ENCODE measurements at places on chromosomes 1 and 21. TPM values are rescaled to one million over a fixed set of nuclear protein-coding genes. Genes with fewer than 3 reads are reported as not detected.

Gene C8A
- not detected for total RNA-seq

Gene CD5L
- not detected for total RNA-seq

Gene PCSK9
- not detected for total RNA-seq

Gene SLC25A44
- 73.5 TPM for total RNA-seq

Gene THEM5
- total RNA-seq, result not detected

Gene UBE4B
- total RNA-seq, result 21.3 TPM

Gene HP1BP3
- total RNA-seq, result 226 TPM

Gene RHCE
- 0.33 TPM for total RNA-seq

- no peak overlapping the region for H3K4me3 ChIP-seq
- H3K4me1 ChIP-seq, result peaks cover 3% of the 10 kb centered on the region
- DNase-seq, result peak; percentile 9
- H3K27ac ChIP-seq, result no peak overlapping the region
These were observed 10.7 kb downstream of the ATP1A4 start for GRCh38 chr1:160161965-160162705.

GRCh38 chr1:75310067-75310466, 175.9 kb downstream of the LHX8 start:
- H3K4me3 ChIP-seq, result no peak overlapping the region
- H3K27me3 ChIP-seq, result no peaks in the 10 kb centered on the region
- H3K36me3 ChIP-seq, result no peaks in the 10 kb centered on the region
- peak; percentile 5 for DNase-seq
- H3K27ac ChIP-seq, result no peak overlapping the region
- H3K4me1 ChIP-seq, result no peaks in the 10 kb centered on the region

DNA sequence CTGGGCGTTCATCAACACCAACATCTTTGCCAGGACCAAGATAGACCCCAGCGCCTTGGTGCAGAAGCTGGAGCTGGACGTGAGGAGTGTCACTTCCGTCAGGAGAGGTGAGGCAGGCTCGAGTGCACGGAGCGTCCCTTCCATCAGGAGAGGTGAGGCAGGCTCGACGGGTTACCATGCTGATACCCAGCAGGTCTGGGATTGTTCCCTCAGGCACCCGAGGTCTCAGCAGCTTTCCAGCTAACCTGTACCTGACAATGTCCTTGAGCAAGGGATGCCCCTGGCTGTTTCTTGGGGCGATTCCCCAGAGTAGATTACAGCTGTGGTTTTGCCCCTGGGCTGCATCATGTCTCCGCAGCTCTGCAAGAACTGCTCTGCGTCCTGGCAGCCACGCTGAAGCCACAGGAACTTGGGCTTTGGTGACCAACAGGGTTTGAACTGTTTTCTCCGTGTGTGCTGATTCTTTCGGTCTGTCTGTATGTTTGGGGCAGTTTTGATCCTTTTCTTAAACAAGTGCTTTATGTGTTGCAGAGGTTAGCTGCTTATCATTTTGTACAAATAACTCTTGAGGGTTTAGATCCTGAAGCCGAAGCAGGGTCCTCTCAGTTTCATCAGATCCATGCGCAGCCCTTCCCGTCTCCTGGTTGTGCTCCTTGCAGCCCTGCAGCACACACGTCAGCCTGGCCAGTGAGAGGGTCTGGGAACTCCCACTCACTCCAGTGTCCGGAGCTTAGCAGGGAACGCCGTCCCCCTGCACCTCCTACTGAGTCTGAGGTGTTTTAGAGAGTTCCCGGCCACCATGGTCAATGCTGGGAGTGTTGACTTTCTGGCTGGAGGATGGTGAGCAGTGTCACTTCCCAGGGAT, 4.1 kb downstream of the SLX9 start:
- H3K4me1 ChIP-seq, result peaks cover 43% of the 10 kb centered on the region
- peaks cover 24% of the 10 kb centered on the region for H3K36me3 ChIP-seq
- H3K27ac ChIP-seq, result no peak overlapping the region
- H3K27me3 ChIP-seq, result no peaks in the 10 kb centered on the region
- no peak for DNase-seq

GRCh38 chr21:15592271-15592860, 137.4 kb upstream of the USP25 start:
- H3K4me1 ChIP-seq, result no peaks in the 10 kb centered on the region
- H3K4me3 ChIP-seq, result no peak overlapping the region
- H3K36me3 ChIP-seq, result no peaks in the 10 kb centered on the region
- no peaks in the 10 kb centered on the region for H3K27me3 ChIP-seq
- no peak overlapping the region for H3K27ac ChIP-seq

GRCh38 chr21:44994047-44994694, 54.3 kb downstream of the SLX9 start:
- no peak for DNase-seq
- no peaks in the 10 kb centered on the region for H3K4me1 ChIP-seq
- H3K4me3 ChIP-seq, result no peak overlapping the region
- no peaks in the 10 kb centered on the region for H3K36me3 ChIP-seq

DNA sequence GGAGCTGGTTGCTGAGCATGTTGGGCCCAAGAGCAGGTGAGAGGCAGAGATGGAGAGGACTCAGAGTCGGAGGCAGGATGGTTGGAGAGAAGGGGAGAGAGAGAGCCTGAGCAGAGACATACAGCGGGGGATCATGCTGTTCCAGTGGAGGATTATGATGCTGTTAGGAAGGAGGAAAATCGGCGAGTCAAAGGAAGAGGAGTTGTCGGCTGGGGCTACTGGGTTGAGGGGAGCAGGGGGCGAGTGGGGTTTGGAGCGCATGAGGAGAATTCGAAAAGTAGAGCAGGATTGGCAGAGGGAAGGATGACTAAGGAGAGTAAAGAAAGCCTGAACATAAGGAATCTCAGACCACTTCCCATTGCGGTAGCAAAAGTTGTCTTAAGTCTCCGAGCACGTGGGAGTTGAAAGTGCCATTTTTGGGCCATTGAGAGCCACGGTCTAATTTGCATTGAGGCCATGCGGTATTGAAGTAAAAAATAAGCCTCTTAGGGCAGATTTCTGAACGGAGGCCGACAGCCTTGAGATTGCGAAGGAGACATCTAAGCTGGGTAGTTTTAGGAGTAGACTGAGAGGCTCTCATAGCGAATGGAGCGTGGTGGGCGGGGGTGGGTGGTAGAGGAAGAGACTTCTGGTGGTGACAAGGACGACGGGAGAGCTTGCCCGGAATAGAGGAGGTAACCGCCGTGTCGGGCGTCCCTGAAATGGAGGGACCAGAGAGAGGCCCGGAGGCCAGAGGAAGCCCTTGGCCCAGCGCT, 140.4 kb upstream of the ETV3 start:
- H3K27me3 ChIP-seq, result peaks cover 21% of the 10 kb centered on the region
- DNase-seq, result no peak
- H3K36me3 ChIP-seq, result no peaks in the 10 kb centered on the region
- H3K4me3 ChIP-seq, result no peak overlapping the region
- no peaks in the 10 kb centered on the region for H3K4me1 ChIP-seq
- no peak overlapping the region for H3K27ac ChIP-seq

GRCh38 chr1:181140398-181140797, 51.9 kb downstream of the IER5 start:
- no peaks in the 10 kb centered on the region for H3K36me3 ChIP-seq
- H3K27ac ChIP-seq, result peak overlapping the region; percentile 55
- H3K4me1 ChIP-seq, result peaks cover 47% of the 10 kb centered on the region
- peak; percentile 65 for DNase-seq
- no peaks in the 10 kb centered on the region for H3K27me3 ChIP-seq

- H3K27me3 ChIP-seq, result no peaks in the 10 kb centered on the region
- no peak overlapping the region for H3K4me3 ChIP-seq
- H3K27ac ChIP-seq, result no peak overlapping the region
- no peak for DNase-seq
- H3K4me1 ChIP-seq, result no peaks in the 10 kb centered on the region
These were observed 32.8 kb upstream of the CSF3R start for GRCh38 chr1:36515315-36516138.

DNA sequence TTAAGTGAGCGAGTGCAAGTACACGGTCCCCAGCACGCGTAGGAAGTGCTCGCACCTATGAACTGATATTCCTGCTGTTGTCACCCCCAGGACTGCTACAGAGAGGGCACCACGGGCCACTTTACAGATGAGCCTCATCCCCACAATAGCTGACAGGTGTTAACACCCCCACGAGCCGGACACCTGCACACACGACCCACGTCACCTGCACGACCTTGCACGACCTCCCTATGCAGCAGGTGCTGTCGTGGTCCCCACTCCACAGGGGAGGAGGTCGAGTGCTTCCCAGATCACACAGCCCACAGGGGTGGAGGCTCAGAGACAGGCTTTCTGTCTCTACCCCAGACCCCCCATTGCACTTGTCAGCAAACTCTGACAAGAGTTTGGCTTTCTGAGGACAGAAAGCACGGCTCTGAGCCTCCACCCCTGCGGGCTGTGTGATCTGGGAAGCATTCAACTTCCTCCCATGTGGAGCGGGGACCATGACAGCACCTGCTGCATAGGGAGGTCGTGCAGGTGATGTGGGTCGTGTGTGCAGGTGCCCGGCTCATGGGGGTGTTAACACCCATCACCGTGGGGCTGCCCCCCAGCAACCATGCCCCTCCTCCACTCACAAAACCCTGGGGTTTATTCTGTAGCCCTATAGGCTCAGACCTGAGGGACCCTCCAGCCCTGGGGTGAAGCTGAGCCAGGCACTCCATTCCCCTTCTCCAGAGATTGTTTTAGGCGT, 80.8 kb downstream of the MATN1 start:
- no peak overlapping the region for H3K4me3 ChIP-seq
- no peaks in the 10 kb centered on the region for H3K4me1 ChIP-seq
- peaks cover 24% of the 10 kb centered on the region for H3K27me3 ChIP-seq
- H3K27ac ChIP-seq, result no peak overlapping the region

GRCh38 chr1:198741744-198742143, 102.9 kb downstream of the PTPRC start:
- H3K4me3 ChIP-seq, result no peak overlapping the region
- peak overlapping the region; percentile 8 for H3K27ac ChIP-seq
- H3K36me3 ChIP-seq, result peaks cover 52% of the 10 kb centered on the region
- H3K4me1 ChIP-seq, result peaks cover 54% of the 10 kb centered on the region
- DNase-seq, result no peak
- no peaks in the 10 kb centered on the region for H3K27me3 ChIP-seq

DNA sequence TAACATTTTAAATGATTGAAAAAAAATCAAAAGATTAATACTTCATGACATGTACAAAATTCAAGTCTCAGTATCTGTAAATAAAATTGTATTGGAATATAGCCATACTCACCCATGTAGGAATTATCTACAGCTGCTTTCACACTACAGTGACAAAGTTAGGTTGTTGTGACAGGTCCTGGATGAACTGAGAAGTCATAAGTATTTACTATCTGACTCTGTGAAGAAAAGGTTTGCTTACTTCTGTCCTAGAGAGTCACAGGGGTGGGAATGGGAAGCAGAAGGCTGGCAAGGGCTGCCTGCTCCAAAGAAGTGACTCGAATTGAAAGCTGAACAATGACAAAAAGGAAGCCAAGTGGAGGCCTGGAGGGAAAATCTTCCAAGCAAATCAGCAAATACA, 155.2 kb downstream of the SLC30A10 start:
- no peaks in the 10 kb centered on the region for H3K4me1 ChIP-seq
- H3K36me3 ChIP-seq, result no peaks in the 10 kb centered on the region
- DNase-seq, result no peak
- no peak overlapping the region for H3K4me3 ChIP-seq
- H3K27ac ChIP-seq, result no peak overlapping the region

- peak; percentile 84 for DNase-seq
- peak overlapping the region; percentile 75 for H3K4me3 ChIP-seq
- H3K4me1 ChIP-seq, result peaks cover 58% of the 10 kb centered on the region
- H3K27ac ChIP-seq, result no peak overlapping the region
These were observed 3.2 kb downstream of the ATP8B2 start for GRCh38 chr1:154328318-154329151.

DNA sequence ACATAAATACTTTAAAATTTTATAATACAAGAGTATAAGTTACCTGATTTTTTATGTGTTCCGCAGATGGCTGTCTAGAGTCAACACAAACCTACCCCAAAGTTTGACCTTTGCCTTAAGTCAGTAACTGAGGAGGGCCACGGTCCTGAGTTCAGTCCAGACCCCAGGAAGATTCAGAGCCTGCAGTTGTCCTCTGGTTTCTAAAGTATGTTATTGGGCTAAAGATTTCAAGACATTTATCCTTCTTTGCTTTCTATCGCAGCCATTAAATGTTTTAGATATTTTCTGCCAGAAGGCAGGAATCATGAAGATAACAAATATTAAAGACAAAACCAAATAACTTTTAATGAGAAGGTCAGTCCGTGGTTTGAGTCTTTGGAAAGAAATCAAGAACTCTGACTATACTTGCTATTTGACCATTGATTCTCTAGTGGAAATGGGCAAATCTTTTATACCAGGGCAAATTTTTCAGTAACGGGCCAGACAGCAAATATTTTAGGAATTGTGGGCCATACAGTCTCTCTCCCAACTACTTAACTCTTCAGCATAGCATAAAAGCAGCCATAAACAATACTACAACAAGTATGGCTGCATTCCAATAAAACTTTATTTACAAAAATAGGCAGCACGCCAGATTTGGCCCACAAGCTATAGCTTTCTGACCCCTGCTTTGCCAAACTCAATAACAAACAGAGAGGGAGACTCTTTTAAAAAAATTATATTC, 38.0 kb upstream of the HAO2 start:
- H3K27me3 ChIP-seq, result peaks cover 14% of the 10 kb centered on the region
- H3K4me1 ChIP-seq, result peaks cover 10% of the 10 kb centered on the region
- H3K36me3 ChIP-seq, result no peaks in the 10 kb centered on the region
- no peak overlapping the region for H3K27ac ChIP-seq
- no peak for DNase-seq
- no peak overlapping the region for H3K4me3 ChIP-seq

GRCh38 chr1:14826172-14826636, 227.7 kb downstream of the KAZN start:
- H3K4me1 ChIP-seq, result no peaks in the 10 kb centered on the region
- DNase-seq, result no peak
- H3K36me3 ChIP-seq, result no peaks in the 10 kb centered on the region
- H3K27me3 ChIP-seq, result peaks cover 4% of the 10 kb centered on the region
- no peak overlapping the region for H3K4me3 ChIP-seq

DNA sequence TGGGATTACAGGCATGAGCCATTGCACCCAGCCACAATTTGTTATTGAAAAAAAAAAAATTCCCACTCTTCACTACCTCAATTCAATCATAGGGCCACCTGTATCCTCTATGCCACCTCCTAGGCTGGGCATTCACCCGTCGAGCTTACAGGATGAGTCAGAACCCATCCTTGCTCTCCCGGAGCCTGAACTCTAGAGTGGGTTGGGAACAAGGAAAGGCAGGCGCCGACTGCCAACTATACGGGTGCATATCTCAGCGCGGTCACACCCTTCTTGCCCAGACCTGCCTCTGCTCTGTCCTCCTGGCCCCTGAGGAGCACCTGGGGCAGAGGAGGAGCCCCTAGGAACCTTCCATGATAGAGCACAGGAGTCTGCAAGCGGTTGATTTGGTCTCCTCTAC, 21.4 kb upstream of the LBR start:
- no peaks in the 10 kb centered on the region for H3K36me3 ChIP-seq
- H3K4me1 ChIP-seq, result peaks cover 46% of the 10 kb centered on the region
- no peak for DNase-seq
- H3K27ac ChIP-seq, result no peak overlapping the region

GRCh38 chr1:117093091-117093534, 28.4 kb downstream of the TRIM45 start:
- peak; percentile 67 for DNase-seq
- H3K27ac ChIP-seq, result no peak overlapping the region
- no peak overlapping the region for H3K4me3 ChIP-seq

All from activated naive CD4-positive, alpha-beta T cell treated with anti-CD3 and anti-CD28 coated beads for 36 hours (primary cell).